Urinary bladder (tissue), 4 donors: ENCODE measurements at places on chromosomes 4 and X. TPM values are rescaled to one million over a fixed set of nuclear protein-coding genes. Genes with fewer than 3 reads are reported as not detected.

STOX2 gene
- polyA plus RNA-seq, result 4.0 TPM

CDX4 gene
- polyA plus RNA-seq, result not detected

- DNase-seq, result no peak
These were observed 103.9 kb downstream of the PDS5A start for GRCh38 chr4:39873823-39874222.

DNA sequence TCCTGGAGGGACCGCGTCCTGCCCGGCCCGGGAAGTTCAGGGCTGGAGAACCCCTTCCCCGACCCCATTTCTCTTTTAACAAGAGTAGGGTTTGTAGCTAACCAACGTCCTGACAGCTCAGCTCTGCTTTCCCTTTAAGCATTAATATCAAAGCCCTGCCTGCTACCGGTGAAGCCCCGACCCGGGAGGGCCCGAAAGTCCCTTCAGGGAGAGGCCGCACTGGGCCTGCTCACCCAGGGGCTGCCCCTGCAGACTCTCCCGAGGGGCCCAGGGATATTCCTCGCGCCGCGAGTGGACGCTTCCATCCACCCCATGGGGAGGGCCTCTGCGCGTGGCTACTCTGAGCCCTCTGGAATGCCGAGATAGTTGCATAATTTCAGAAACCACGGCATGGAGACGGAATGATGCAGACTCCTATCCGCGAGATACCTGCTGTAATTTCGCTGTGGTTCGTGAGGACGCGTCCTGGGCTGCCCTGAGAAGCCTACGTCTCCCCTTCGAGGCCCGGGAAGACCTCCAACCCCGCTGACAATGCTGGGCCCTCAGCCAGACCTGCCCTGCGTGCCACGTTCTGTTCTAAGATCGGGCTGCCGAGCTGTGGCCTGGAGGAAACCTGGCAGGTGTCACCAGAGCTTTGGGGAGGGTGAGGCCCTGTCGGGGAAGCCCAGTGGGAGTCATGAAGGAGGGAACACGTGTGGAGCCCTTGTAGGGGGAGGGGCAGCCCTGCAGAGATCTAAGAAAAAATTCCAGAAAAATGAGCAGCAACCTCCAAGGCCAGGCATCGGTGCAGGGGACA, 999 bp upstream of the CTBP1 start:
- DNase-seq, result no peak

DNA sequence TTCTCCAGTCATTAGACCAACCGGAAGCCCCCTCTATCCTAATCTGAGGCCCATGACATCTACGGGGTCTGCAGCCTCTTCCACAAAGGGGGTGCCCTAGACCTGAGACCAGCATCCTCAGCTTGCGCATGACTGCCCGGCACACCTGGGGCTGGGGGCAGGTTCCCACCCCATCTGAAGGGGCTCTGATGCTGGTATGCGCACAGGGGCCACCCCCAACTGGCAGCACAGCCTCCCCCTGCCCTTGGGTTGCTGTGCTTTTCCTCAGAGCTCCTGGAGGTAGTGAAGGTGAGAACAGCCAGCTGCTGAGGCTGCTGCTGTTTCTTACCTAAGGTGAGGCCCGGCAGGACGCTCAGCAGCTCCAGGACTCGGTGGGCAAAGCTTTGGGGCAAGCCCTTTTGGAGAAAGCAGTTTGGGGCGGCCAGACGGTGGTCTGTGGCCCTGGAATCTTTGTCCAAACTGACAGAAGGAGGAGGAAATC, 18.9 kb upstream of the CPLX1 start:
- no peak for DNase-seq

GRCh38 chr4:40576651-40577480, 52.8 kb downstream of the RBM47 start:
- DNase-seq, result peak; percentile 47
